ENCODE measurements at places on chromosomes 1 and 21. TPM values are rescaled to one million over a fixed set of nuclear protein-coding genes. Genes with fewer than 3 reads are reported as not detected.

- DNase-seq = peak; percentile 29
These were observed 25.6 kb upstream of the RGS13 start for GRCh38 chr1:192610112-192610889.

MROH7 gene
- 8.2 TPM for polyA plus RNA-seq

LHX8 gene
- polyA plus RNA-seq = 0.21 TPM

GRCh38 chr1:16085522-16085921 lies 12.1 kb upstream of the FAM131C start:
- no peak for DNase-seq

- no peak for DNase-seq
These were observed 60.1 kb downstream of the KCNK1 start for GRCh38 chr1:233673947-233674431.

DNA sequence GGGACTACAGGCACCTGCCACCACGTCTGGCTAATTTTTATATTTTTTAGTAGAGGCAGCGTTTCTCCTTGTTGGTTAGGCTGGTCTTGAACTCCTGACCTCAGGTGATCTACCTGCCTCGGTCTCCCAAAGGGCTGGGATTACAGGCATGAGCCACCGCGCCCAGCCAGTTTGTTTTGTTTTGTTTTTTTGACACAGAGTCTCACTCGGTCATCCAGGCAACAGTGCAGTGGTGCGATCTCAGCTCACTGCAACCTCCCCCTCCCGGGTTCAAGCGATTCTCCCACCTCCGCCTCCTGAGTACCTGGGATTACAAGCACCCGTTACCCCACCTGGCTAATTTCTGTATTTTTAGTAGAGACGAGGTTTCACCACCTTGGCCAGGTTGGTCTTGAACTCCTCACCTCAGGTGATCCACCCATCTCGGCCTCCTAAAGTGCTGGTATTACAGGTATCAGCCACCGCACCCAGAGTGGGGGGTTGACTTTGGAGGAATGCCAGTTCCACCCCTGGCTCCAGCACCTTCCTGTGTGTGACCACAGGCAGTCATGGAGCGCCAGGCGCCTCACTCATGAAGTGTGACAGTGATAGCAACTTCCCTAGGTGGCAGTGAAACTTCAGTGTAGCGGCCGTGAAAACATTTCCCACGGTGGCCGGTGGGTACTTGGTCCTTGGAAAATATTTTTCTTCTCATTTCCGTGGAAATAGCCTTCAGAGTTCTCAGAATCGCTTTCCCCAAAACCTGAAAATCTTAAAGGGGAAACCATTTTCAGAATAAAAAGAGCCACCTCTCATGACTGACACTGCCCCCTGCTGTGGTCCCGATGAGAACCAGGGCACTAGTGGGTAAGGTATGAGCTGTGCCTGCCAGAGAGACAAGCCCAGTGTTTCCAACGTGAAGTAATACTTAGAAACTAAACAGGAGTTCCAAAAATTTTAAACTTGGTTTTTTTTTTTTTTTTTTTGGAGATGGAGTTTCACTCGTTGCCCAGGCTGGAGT lies 48.6 kb downstream of the WDR4 start:
- DNase-seq = no peak

GRCh38 chr21:32523988-32524719 lies 61.2 kb downstream of the TCP10L start:
- DNase-seq = no peak

DNA sequence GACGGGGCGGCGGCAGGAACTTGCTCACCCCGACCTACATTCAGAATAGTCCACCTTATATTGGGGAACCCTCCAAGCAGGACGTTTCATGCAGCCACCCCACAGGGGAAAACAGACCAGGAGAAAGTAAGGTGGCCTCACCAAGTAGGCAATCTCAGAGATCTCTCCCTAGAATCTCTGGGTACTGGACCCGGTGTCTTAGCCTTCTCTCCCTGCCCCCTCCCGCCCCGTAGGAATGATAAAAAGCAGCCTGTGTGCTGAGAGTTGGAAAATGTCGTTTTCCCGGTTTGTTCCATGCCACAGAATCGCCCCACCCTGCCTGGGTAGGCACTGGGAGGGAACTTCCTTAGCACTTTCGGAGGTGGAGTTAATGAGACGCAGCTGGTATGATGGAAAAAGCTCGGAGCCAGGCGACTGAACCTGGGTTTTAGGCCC lies 789 bp upstream of the PTPN14 start:
- DNase-seq = peak; percentile 68

DNA sequence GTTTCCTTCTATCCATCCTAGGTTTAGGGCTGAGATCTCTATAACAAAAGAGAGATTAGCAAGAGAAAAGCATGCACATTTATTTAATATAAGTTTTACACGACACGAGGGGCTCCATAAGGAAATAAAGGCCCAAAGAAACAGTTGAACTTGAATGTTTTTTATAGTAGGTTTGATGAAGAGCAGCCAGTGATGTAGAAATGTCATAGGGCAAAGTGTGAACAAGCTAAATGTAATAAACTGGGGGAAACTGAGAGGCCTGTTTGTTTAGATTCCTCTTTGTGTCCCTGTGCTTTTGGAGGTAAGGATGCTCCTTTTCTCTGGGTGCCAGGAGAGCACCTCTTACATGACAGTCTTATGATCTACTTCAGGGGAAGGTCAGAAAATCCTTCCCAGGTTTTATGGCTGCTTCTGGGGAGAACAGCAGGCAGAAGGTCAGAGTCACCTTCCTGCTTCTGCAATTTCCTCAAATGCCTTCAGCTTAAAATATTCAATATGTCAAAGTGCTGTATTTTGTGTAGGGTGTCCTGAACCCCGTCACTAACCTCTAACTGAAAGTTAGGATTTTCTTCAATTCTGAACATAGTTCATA lies 9.5 kb upstream of the HORMAD1 start:
- no peak for DNase-seq

DNA sequence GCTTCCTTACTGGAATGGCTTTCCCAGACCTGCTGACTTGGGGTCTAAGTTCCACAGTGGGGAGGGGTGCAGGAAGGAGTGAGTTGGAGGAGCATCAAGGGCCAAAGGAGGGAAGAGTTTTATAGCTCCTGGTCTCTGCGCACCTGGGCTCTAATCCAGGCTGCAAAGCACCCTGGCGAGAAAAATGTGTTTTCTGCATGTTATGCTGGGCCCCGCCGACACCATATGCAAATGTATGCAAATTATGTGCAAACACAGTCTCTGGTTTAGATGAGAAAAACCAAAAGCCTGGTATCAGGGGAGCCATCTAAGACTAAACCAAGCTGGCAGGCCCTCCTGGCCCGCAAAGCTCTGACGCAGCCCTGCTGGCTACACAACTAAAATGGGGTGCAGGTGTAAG lies 95.0 kb downstream of the VWA5B1 start:
- DNase-seq = no peak

- no peak for DNase-seq
These were observed 19.1 kb downstream of the LRIG2 start for GRCh38 chr1:113091988-113092594.

DNA sequence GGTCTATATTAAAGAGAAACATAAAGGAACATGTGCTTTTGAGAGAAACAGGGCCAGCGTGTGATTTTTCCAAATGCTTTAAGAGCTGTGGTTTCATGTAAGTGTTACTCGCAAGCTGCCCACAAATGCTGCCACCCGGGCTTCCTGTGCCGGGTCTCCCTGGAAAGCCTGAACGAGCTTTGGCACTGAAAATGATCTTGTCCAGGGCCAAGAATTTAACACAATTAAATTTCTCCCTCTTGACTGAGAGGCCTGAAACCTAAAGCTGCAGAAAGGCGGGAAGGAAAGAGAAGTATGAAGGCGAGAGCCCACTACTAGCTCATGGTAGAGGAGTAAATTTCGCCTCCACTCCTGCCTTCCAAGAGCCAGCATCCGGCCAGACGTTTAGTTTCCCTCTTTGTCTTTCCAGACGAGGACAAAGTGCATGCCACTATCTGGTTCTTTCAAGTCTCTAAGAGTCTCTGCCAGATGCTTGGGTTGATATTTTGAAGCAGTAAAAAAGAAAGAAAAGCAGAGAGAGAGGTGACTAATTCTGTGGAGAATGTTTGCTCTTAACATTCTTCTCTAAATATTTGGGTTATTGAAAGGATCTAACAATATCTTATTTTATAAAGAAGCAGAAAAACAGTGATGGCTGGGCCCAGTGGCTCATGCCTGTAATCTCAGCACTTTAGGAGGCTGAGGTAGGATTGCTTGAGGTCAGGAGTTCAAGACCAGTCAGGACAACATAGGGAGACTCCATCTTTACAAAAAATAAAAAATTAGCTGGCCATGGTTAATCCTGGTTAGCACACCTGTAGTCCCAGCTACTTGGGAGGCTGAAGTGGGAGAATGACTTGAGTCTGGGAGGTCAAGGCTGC lies 100.0 kb upstream of the HNRNPU start:
- DNase-seq = peak; percentile 67

DCST1 gene
- 0.21 TPM for polyA plus RNA-seq

DNA sequence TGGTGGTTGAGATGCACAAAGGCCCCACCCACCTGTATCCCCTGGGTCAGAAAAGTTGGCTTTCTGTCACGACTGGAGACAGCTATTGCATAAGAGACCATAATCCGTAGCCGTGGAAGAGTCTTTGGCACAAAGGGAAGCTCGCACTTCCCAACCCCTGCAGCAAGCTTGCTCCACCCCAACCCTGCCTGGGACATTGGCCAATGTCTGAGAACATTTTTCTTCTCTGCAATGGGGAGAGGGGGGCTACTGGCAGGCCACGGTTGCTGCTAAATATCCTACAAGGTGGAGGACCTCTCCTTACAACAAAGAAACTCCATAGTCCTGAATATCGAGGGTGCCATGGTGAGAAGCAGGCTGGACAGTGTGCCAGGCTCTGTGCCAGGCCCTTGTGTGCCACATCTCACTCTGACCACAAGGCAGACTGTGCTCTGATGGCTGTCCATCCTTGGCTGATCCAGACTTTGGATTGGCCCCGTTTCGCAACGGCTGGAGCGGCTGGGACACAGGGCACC lies 104.1 kb downstream of the CSMD2 start:
- DNase-seq = no peak

GRCh38 chr1:204705888-204706837 lies 20.6 kb upstream of the LRRN2 start:
- no peak for DNase-seq

GRCh38 chr1:22402356-22403053 lies 49.1 kb upstream of the ZBTB40 start:
- DNase-seq = no peak

GRCh38 chr1:198519639-198520501 lies 20.6 kb downstream of the ATP6V1G3 start:
- no peak for DNase-seq

- DNase-seq = no peak
These were observed 2.5 kb downstream of the ABCA4 start for GRCh38 chr1:94118471-94118870.

- no peak for DNase-seq
These were observed 126.8 kb downstream of the PLXNA2 start for GRCh38 chr1:208117409-208117808.

GRCh38 chr1:32870615-32871363 lies at the start of gene FNDC5:
FNDC5 (minus strand) TSS chr1:32870912.
- peak; percentile 79 for DNase-seq

- DNase-seq = no peak
These were observed 10.2 kb downstream of the FAM89A start for GRCh38 chr1:231029841-231030240.

DNA sequence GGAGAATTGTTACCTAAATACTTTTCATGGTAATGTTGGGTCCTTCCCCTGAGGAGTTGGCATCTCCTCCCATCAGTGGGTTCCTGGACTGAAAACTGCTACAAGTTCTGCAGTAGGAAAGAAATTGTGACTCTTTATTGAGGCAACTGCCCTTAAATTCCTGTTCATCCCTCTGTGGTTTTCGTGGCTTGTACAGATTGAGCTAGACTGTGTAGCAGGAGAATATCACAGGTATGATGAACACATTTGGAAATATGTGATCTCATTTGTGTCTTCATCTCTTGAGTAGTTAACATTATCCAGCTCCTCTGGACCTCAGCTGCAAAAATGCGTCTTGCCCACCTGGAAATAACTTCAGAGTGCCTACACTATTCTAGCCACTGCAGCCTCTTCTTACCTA lies 390.6 kb downstream of the PTPRC start:
- DNase-seq = no peak

AMY1B gene
- polyA plus RNA-seq = not detected

RAB7B gene
- polyA plus RNA-seq = 9.1 TPM

- DNase-seq = peak; percentile 12
These were observed 616 bp downstream of the MCOLN3 start for GRCh38 chr1:85047472-85048295.

DNA sequence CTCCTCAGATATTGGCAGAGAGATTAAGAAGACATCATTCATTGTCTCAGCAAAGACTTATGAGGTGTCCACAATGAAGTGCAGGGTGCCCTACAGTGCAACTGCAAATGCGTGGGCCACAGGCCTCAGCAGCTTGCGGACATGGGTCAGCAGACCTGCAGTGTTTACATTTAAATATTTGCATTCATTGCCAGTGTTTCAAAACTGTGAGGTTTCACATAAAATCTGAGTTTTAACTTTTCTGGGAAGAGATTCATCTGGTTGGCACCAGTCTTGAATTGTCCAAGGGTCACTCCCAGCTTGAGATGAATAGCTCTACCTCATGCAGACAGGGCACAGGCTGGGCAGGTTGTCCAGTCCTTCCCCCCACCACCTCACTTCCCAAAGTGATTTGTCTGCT lies 286.8 kb upstream of the DUSP10 start:
- DNase-seq = no peak

DNA sequence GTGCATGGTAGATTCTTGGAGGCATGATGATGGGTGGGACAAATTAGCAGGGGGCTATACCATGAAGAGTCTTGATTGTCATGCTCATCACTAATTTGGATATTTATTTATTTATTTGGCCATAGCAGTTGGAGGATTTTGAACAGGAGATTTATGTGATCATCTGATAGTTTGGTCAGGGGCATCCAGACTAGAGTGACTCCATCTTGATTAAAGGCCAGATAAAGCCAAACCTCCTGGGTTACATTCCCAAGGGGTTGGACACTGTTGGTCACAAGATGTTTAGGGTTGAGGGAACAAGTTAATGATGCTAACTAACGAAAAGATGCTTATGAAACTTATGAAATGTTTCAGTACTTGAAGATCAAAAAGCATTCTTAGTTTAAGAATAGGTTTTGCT lies 139.8 kb downstream of the MAST2 start:
- DNase-seq = no peak

SLX9 gene
- 15.2 TPM for polyA plus RNA-seq

UBL4B gene
- polyA plus RNA-seq = not detected

CLDN17 gene
- polyA plus RNA-seq = not detected

- DNase-seq = no peak
These were observed 519 bp upstream of the IQCC start for GRCh38 chr1:32204943-32205361.

C4BPA gene
- 0.49 TPM for polyA plus RNA-seq

RAVER2 gene
- polyA plus RNA-seq = 19.8 TPM

OR10J1 gene
- polyA plus RNA-seq = not detected

- no peak for DNase-seq
These were observed 13.9 kb upstream of the CD53 start for GRCh38 chr1:110859062-110859461.

TNFRSF8 gene
- polyA plus RNA-seq = 0.33 TPM

LEFTY2 gene
- polyA plus RNA-seq = 5.1 TPM

- DNase-seq = no peak
These were observed 403.1 kb downstream of the RRAGC start for GRCh38 chr1:38456531-38456876.

SLC1A7 gene
- polyA plus RNA-seq = 0.86 TPM
